NCI-H1694 (cell line): ENCODE measurements at places on chromosomes 13 and 19.

DNA sequence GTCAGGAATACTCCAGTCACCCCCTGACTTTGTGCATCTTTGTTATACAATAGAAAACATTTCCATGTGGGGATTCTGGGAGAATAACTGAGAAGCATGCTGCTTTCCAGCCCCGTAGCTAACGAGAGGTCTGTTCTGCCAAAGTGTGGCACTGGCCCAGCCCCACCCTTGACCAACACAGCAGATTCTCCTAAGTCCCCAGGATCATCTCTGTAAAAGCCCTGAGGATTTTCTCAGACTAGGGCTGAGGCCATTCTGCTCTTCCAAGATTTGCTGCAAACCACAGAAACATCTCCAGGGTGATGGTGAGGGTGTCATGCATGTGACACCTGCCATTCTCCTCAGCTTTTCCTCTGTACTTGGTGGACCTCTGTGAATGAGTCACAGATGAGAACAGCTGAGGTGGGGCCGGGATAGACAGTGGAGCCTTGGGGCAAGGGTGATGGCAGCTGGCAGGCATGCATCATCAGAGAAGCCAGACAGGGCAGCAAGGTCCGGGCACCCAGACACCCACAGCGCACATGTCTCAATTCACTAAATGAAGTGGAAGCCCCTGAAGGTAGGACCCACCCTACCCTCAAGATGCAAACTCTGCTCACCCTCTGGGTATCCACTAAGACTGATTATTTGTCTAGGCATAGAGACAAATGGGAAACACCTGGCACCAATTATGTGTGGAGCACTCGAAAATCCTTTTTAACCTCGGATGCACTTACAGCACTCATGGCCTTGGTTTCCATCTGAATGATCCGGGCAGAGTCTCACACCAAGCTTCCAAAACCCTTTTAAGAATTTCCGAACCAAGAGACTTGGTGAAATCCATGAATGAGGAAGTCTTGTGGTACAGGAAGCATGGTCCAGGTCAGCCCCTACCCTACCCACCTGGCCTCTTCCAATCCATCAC is 20.1 kb upstream of the DOCK9 start:
- peak; percentile 8 for DNase-seq

DNA sequence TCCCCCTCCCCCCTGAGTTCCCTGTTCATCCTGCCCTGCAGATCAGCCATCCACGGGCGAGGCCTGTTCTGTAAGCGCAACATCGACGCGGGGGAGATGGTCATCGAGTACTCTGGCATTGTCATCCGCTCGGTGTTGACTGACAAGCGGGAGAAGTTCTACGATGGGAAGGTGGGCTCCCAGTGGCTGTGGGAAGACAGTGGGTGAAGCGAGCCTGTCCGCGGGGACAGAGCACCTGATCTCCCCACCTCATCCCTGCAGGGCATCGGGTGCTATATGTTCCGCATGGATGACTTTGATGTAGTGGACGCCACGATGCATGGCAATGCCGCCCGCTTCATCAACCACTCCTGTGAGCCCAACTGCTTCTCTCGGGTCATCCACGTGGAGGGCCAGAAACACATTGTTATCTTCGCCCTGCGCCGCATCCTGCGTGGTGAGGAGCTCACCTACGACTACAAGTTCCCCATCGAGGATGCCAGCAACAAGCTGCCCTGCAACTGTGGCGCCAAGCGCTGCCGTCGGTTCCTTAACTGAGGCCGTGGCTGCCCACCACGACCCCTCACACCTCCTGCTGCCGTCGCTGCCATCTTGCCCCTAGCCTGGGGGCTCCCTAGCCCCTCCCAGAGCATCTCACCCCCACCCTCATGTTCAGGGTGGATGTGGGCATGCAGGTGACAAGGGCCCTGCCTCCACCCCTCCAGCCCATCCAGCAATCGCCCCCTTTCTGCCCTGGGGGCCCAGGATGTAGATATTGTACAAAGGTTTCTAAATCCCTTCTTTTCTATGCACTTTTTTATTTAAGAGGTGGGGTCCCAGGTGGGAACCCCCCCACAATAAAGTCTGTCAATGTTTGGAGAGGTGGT is 4.0 kb downstream of the IGFLR1 start:
- no peak for DNase-seq

GRCh38 chr13:33958964-33959363 is 141.0 kb downstream of the RFC3 start:
- no peak for DNase-seq

DNA sequence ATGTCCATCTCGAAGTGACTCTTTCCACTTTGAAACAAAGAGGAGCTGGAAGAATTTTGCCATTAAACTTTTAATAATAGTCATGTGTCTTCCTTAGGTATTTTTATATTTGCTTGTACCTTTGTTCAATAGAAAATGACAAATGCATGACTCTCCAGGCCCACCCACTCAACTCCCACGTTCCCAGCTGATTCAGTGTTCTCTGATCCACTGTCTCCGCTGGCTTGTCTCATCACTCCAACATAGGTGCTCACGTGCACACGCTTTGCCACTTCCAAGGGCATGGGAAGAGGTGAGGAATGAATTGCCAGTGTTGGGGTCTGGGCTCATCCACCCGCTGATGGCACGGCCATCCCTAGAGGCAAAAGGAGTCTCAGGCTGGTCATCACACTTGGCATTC is 24.5 kb downstream of the RASL11A start:
- DNase-seq = no peak

DNA sequence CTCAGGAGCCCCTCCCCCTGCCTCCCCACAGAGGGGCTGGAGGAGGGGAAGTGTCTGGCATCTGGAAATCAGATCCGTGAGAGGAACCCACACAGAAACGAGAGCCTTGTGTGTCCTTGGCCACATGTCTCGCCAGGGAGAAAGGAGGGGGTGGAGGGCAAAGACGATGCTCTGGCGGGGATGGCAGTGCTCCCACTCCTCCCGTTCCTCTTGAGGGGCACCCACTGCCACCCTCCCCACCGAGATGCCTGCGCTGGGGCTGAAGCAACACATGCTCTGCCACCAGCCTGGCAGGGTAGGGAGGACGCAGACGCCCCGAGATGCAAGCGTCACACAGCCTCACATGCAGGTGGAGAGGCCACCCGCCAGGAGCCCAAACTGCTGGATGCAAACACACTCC is 2.8 kb downstream of the ADGRL1 start:
- no peak for DNase-seq

GRCh38 chr13:61774903-61775302 is 359.3 kb upstream of the PCDH20 start:
- DNase-seq = no peak

DNA sequence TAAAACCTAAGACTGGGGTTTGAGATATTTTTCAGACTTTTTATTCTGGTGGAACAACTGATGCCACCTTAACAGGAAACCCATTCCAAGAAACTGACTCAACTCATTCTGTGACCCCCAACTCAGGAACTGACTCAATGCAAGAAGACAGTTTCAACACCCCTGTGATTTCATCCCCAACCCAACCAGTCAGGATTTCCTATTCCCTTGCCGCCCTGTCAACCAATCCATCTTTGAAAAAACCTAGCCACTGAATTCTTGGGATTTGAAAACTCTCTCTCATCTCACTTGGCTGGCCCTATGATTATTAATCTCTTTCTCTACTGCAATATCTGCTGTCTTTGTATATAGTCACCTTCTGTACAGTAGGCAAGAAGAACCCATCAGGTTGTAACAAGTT is 1211.9 kb upstream of the ATXN8OS start:
- no peak for DNase-seq

DNA sequence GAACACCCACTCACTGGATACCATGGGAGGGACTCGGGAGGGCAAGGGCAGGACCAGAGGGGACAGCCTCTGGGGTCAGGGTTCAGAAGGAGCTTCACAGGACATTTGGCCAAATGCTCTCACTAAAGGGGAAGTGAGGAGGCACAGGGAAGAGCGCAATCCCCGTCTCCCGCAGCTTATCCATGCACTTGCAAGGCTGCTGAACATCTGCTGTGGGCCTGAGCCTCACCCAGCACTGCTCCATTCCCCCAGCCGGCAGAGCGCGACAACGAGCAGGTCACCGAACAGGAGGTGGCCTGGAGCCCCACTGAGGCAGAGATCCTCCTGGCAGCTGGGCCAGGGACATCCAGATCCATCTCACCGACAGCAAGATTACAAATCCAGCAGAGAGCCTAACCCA is 23.3 kb downstream of the ELAVL1 start:
- no peak for DNase-seq

- no peak for DNase-seq
Measured at GRCh38 chr19:18865973-18866799, 29.8 kb downstream of the CERS1 start.

DNA sequence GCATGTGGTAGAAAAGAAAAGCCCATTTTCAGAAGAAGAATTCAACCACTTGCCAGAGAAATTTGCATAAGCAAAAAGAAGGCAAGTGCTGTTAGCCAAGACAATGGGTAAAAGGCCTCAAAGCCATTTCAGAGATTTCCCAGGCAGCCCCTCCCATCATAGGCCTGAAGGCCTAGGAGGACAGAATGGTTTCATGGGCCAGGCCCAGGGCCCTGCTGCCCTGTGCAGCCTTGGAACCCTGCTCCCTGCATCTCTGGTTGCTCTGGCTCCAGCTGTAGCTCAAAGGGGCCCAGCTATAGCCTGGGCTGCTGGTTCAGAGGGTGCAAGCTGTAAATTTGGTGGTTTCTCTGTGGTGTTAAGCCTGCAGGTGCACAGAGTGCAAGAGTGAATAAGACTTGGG is 212.8 kb downstream of the EFNB2 start:
- no peak for DNase-seq

DNA sequence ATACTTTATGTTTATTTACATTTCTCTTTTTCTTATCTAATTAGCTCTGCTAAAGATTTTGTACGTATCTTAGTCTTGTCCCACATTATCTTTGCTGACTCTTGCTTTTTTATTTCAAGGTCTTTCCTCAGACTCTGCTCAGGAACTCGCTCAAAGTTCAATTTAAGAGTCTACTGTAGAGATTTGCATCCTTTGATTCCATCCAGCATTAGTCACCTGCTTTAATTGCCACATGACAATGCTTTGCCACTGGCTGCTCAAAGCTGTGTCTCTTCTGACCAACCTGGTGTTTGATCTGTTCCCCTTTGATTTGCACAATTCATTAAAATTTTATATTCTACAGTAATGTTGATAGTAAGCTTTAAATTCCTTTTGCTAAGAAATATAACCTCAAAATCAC is 157.9 kb upstream of the FREM2 start:
- no peak for DNase-seq

- DNase-seq = no peak
Measured at GRCh38 chr19:39223703-39224279, 19.7 kb upstream of the SYCN start.

- DNase-seq = no peak
Measured at GRCh38 chr13:54563286-54563685, 1534.7 kb downstream of the OLFM4 start.

DNA sequence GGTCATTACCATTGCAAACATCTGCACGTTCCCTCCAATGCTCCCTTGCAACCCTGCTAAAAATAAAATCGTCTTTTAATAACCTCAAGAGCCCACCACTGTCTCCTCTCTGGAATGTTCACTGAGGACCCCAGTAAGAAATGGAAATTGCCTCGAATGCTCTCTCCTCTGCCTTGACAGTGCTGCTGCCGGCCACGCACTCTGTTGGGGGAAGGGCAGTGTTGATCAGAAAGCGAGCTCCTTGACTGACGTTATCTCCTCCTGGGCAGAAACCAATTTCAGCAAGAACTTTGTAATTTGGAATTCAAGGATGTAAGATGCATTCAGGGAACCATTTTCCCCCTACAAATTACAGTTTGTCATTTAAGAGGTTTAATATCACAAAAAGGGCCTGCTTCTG is 718.5 kb downstream of the UQCRFS1 start:
- DNase-seq = no peak

DNA sequence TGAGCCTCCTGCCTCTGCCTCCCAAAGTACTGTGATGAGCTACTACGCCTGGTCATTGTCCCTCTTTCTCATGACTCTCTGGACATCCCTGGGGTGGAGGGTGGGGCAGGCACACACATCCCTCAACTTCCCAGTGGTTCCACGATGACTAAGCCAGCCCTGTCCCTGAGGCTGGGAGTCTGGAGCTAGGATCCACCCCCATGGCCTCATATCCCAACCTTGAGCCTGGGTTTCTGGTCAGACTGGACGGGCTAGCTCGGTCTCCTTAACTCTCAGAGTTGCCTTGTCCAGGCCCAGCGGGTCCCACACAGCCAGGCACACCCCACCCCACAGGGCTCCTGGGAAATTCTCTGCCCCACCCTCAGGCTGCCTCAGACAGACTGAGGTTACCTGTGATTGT is 19.6 kb downstream of the IER2 start:
- DNase-seq = no peak

- DNase-seq = no peak
Measured at GRCh38 chr19:5321851-5322681, 18.5 kb downstream of the PTPRS start.

- DNase-seq = no peak
Measured at GRCh38 chr13:41004875-41005693, 14.0 kb downstream of the ELF1 start.

- no peak for DNase-seq
Measured at GRCh38 chr13:97948041-97948440, 5.4 kb upstream of the IPO5 start.

DNA sequence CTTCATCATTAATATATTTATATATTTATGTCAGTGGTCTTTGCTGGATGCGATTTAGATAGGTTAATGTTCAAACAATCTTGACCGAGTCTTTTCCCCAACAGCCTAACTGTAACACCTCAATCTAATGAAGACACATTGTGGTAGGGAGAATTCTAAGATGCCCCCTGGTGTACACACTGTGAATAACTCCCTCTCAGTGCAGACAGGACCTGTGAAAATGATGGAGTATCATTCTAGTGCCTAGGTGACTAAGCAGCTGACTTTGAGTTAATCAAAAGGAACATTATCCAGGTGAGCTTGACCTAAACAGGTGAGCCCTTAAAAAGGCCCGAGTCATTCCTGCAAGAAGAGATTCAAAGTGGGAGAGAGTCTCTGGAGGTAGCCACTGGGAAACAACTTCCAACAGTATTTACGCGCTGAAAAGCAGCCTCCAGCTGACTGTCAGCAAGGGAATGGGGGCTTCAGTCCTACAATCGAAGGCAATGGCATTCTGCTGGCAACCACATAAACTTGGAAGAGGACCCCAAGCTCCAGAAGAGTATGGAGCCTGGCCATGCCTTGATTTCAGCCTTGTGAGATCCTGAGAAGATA is 28.0 kb upstream of the KBTBD7 start:
- DNase-seq = peak; percentile 46

GRCh38 chr19:30663611-30664174 is 291.5 kb downstream of the ZNF536 start:
- DNase-seq = no peak
